ENCODE measurements at places on chromosomes 3 and 15.

GRCh38 chr15:61057376-61057775, 171.7 kb downstream of the RORA start:
- no peak for DNase-seq

- DNase-seq = no peak
Measured at GRCh38 chr3:72347819-72348319, 500.4 kb downstream of the SHQ1 start.

DNA sequence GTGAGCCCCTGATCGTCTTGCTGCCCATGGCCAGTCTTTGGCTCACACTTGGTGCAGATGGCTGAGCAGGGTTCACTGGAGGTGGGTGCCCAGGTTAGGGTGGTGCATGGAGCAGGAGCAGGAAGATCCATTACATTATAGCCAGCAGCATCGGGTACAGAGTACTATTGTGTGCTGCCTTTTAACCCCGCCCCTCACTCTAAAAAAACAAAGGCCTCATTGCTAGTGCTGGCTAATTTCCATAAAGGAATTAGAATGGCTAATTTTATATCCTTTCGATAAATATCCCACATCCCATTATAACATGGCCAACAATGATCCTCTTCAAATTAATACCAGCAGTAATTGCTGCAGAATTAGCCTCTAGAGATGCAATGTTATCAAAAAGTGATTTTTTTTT, 45.8 kb upstream of the PPP4R2 start:
- no peak for DNase-seq

- no peak for DNase-seq
Measured at GRCh38 chr3:100522125-100522524, 29.7 kb downstream of the TMEM45A start.

DNA sequence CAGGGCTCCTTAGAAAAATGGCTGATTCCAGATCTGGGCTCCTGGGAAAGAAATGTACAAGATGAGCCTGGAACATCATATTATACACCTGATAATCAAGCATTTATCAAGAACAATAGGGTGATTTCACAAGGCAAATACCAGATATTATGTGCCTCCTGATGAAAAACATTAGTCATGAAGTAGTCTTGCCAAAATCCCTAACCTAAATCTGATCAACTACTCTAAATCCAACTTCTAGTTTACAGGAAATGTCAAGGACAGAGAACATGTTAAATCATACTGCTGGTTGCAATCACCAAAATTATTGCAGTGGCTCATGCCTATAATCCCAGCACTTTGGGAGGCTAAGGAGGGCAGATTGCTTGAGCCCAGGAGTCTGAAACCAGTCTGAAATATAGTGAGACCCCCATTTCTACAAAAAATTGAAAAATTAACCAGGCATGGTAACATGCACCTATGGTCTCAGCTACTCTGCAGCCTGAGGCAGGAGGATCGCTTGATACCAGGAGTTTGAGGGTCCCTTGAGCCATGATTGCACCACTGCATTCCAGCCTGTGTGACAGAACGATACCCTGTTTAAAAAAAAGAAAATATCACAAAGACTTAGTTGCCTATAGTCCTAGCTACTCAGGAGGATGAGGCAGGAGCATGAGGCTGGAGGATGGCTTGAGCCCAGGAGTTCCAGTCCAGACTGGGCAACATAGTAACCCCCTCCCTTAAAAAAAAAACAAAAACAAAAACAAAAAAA, 34.9 kb upstream of the ATP13A3 start:
- DNase-seq = no peak

- no peak for DNase-seq
Measured at GRCh38 chr3:138898301-138898700, 48.6 kb downstream of the FOXL2 start.

DNA sequence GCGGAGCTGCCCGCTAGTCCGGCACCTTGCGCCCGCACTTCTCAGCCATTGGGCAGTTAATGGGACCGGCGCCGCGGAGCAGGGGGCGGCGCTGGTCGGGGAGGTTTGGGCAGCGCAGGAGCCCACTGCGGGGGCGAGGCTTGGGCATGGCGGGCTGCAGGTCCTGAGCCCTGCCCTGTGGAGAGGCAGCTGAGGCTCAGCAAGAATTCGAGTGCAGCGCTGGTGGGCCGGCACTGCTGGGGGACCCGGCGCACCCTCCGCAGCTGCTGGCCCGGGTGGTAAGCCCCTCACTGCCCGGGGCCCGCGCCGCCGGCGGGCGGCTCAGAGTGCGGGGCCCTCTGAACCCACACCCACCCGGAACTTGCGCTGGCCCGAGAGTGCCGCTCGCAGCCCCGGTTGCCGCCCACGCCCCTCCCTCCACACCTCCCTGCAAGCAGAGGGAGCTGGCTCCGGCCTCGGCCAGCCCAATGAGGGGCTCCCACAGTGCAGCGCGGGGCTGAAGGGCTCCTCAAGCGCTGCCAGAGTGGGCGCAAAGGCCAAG, 835.0 kb downstream of the TBL1XR1 start:
- no peak for DNase-seq

DNA sequence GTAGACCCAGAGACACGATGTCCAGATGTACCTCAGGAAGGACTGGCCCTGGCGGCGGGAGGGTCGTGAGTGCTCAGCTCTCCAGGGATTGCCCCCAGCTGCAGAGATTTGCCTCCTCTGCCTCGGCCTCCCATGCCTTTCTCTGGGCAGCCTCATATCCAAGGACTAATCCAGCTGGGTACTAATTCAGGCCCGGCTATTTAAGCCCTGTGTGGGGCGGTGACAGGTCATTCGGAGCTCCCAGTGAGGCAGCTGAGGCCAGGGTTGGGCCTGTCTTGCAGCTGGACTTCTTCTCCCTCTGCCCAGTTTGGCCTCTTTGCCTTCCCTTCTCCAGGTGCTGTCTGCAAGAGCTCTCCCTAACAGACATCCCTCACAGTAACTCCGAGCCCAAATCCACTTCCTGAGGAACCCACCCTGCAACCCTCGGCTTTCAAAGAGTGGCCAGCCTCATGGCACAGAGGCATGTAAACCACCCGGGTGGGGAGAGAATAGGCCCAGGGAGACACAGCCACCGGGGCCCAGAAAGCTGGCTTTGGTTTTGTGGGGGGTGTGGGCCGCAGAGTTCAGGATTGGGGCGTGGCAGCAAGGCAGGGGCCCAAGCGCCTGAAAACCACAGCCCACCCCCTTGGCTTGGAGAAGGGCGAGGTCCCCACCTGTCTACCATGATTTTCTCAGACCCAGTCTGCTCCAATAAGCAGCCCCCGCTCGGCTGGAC, 85.8 kb downstream of the PPCDC start:
- no peak for DNase-seq

DNA sequence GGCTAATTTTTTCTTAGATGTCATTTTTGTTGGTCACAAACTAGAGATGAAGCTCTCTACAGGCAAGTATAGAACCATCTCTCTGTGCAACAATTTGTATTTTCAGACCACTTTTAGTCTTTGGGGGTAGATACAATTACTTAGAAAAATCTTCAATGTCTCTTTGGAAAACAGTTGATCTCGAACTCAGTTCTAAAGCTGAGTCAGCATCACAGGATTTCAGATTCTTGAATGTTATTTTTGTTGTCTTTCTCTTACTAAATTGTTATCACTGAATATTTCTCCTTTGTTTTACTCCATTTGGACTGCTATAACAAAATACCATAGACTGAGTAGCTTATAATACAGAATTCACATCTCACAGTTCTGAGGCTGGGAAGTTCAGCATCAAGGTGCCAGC, 1557.0 kb downstream of the SI start:
- no peak for DNase-seq

DNA sequence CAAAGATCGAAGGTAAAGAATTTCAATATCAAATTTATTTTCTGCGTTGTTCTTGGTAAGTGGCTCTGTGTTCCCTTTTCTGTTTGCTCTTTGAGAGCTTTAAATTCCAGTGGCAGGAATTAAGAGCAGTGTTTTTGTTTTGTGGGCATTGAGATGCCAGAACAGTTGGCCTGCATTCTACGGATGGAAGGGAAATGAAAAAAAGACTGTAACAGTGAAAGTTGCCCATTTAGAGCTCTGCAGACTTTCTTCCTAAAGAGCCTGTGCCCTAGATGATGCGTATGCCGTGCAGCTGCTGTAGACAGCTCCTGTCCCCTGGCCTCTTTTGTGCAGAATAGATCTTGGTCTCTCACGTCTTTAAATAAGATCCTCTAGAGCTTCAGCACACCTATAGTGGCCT, 58.8 kb downstream of the KAT2B start:
- no peak for DNase-seq

DNA sequence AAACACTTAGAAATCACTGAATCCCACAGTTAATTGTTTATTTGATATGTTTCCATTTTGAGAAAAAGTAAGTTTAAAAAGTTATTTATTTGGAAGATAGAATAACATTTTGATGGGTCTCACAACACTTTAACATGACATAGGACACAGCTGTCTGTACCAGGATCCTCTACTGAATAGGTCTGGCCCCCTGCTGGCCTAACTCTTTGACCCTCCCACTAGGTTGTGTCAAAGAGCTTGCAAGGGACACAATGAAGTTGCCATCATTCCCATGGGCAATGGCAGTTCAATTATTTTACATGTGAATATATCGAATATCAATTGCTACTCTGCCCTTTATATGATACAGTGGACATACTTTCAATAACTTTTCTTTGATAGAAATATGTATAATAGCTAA, 138.9 kb downstream of the EPHA3 start:
- no peak for DNase-seq

GRCh38 chr15:69454953-69455352, 2.3 kb downstream of the RPLP1 start:
- DNase-seq = no peak

DNA sequence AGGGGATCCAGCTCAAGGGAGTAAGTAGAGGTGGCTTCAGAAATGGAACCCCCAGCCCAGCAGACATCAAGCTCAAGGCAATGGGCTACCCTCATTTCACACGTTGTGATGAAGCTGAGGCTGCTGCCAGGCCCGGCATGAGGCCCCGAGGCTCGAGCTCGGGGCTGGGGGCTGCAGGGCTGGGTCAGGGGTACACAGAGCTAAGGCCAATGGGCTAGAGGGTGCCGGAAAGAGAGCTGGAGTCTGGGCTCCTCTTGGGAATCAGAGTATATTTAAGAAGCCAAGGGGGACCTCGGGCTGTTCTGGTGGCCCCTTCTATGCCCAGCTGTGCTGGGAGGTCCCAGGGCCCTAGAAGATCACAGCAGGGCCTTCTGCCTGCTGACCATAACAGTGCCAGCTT, 7.4 kb downstream of the PRSS50 start:
- DNase-seq = no peak

DNA sequence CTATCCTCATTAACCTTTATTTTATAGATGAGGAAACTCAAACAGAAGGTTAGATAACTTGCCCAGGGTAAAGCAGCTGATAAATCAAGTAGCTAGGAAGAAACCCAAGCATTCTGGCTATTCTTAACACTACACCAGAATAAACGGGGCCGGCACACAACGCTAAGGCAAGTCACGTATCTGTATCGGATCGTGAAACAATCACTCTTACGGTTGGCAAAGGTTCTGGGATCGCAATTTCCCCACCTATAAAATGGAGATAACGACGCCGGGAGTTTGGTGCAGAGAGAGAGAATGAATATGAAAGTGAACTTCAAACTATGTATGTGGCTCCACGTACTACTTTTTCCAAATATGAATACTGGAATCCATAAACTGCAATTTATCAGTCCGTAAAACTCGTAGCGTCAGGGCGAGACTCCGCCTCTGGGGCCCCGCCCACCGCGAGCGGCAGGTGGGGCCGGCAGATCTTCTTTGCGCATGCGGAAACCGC, 252 bp upstream of the ARMC8 start:
- peak; percentile 57 for DNase-seq

DNA sequence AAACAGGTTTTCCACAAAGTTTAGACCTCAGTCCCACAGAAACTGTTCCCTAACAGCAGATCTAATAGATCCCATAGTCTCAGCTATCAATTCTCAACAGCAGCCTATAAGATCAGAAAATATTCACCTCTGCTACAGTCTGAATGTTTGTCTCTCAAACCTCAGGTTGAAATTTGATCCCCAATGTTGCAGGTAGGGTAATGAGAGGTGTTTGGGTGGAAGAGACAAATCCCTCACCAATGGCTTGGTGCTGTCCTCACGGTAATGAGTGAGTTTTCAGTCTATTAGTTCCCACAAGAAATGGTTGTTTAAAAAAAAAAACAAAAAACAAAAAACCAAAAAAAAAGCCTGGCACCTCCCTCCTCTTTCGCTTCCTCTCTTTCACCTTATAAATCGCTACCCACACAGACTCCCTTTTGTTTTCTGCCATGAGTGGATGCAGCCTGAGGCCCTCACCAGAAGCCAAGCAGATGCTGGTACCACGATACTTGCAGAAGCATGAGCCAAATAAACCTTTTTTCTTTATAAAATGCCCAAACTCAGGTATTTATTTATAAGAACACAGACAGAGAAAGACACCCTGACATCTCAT, 14.2 kb downstream of the ZNF280D start:
- no peak for DNase-seq

DNA sequence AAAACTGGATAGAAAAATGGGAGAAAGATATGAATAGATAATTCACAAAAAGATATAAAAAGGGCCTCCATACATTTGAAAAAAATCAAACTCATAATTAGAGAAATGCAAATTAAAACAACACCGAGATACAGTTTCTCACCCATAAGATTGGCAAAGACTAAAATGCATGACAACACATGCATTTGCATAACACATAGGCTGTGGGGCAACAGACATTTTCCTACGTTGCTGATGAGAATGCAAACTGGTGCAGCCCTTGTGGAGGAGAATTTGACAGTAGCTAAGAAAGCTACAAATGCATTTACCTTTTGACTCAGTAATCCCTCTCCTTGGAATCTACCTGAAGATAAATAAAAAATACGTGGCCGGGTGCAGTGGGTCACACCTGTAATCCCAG, 11.4 kb upstream of the CAND2 start:
- DNase-seq = no peak

GRCh38 chr15:73476704-73477216, 33.8 kb downstream of the REC114 start:
- no peak for DNase-seq

DNA sequence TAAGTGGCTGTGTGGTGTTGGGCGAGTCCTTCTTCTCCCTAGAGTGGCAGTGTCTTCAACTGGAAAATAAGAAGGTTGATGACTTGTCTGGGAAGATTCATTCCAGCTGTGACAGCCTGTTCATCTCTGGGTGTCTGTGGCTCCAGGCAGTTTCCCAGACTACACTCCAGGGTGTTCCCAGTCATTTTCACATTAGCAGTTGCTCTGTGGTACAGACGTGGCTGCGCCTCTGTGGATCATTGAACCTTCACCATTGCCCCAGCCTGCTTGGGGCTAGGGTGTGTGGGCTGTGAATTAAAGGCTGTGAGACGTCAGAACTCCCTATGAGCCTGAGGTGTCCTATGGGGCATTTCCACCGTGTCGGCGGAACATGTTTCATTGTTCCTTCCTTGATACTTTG, 239.6 kb upstream of the NR2E3 start:
- DNase-seq = no peak

DNA sequence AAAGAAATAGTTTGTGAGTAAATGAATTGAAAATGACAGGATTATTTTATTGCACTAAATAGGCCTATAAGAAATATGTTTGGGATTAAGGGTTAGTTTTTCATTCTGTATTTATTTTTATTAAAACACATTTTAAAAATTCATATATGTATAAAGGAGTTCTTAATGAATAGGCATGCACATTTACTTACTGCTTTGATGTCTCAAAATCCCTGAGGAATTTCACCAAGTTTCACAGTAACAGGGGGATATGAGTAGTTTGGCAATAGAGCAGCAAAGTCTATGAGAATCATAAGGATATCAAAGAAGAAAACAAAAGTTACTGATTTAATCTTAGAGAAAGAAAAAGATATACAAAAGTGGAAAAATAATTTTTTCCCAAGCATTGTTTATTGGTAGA, 411.7 kb downstream of the NAALADL2 start:
- no peak for DNase-seq

GRCh38 chr15:96053781-96054428, 276.6 kb upstream of the NR2F2 start:
- no peak for DNase-seq

Data from NCI-H524 treated with DMSO at 0.1 percent for 48 hours (cell line).